Suprapubic skin (tissue), 4 donors: ENCODE measurements at places on chromosomes 3 and 15.

DNA sequence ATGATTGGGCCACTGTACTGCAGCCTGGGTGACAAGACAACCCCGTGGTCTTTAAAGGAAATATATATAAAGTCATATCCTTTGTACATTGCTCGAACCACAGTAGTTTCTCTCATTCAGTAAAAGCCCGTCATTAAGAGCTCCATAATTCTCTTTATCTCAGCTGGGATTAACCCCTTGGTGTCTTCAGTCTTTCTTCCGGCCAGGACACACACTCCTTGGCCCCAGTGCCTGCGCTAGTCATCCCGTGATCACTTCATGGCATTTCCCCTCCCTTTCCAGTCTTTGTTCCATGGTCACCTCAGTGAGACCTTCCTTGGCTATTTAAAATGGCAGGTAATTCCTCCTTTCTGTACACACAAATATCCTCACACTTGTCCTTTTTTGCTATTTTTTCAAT is 3.3 kb downstream of the RPL35A start:
- DNase-seq: no peak
- no peak overlapping the region for H3K4me3 ChIP-seq
- peaks cover 57% of the 10 kb centered on the region for H3K36me3 ChIP-seq
- H3K4me1 ChIP-seq: peaks cover 51% of the 10 kb centered on the region

DNA sequence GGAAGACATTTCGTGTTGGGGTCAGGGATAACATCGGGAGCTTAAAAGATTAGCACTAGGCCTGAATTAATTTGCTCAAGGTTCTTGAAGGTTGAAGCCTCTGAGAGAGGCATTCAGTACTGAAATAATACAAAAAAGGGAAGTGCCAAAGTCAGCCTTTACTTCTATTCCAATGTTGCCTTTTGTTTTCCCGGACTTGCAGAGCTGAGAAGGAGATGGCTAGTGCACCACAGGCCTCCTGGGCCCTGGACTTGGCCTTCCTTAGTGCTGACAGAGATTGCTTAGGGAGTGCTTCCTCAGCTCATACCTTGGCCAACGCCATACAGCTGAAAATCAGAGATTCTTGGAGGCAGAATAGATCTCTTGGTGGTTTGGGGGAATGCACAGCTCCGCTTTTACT is 333.6 kb upstream of the TBL1XR1 start:
- H3K36me3 ChIP-seq: no peaks in the 10 kb centered on the region
- DNase-seq: no peak
- no peak overlapping the region for H3K4me3 ChIP-seq
- peaks cover 23% of the 10 kb centered on the region for H3K4me1 ChIP-seq
- H3K27me3 ChIP-seq: no peaks in the 10 kb centered on the region

GRCh38 chr3:171643681-171644080 is 166.6 kb downstream of the PLD1 start:
- no peak overlapping the region for H3K27ac ChIP-seq
- no peak overlapping the region for H3K4me3 ChIP-seq
- no peak for DNase-seq
- H3K36me3 ChIP-seq: peaks cover 11% of the 10 kb centered on the region
- no peaks in the 10 kb centered on the region for H3K27me3 ChIP-seq

GRCh38 chr3:169256796-169257522 is 406.6 kb downstream of the MECOM start:
- no peaks in the 10 kb centered on the region for H3K27me3 ChIP-seq
- no peaks in the 10 kb centered on the region for H3K36me3 ChIP-seq
- peaks cover 6% of the 10 kb centered on the region for H3K4me1 ChIP-seq
- H3K27ac ChIP-seq: no peak overlapping the region
- DNase-seq: no peak

DNA sequence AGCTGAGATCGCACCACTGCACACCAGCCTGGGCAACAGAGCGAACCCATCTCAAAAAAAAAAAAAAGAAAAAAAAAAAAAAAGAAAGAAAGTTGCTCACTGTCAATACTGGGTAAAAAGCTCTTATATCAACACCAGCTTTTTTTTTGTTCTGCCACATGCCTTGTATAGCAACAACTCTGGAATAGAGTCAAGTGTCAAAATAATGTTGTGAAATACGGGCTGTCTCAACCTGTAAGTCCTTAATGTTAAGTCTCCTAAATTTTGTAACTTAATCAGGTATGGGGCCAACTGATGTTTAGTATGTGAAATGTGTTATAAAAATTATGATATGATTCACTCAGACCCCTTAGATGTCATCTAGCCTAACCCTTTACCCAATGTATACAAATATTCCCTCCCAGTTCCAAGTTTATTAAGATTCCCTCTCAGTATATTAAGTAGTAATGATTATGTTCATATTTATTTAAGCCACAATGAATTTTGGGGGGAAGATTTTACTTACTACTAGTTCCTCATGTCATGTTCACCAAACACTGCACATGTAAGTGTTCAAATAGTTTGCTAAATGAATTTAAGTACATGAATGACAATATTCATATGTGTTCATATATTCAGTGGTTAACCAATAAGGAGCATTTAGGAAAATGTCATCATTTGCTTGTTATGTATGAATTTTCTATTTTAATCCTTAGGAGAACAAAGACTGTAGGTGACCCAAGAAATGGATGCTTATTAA is 52.2 kb downstream of the GPR160 start:
- H3K27me3 ChIP-seq: no peaks in the 10 kb centered on the region
- no peak for DNase-seq
- no peaks in the 10 kb centered on the region for H3K4me1 ChIP-seq
- H3K36me3 ChIP-seq: peaks cover 43% of the 10 kb centered on the region
- no peak overlapping the region for H3K27ac ChIP-seq

DNA sequence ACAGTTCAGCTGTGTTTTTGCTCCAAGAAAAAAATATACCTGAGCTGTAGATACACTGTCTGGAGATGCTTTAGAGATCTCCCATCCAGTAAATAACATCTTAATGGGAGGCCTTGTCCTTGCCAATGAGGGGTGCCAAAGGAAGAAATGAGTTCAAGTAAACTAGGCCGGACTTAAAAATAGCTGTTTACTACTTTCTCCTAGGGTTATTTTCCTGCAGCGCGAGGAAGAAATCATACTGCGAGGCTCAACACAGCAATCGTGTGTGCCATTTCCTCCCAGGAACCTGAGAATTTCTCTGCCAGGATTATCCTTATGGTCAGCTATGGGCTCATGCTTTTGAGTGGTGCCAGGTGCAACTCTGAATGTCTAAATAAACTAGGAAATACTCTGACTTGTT is 71.9 kb downstream of the CMTM8 start:
- H3K27me3 ChIP-seq: no peaks in the 10 kb centered on the region
- H3K4me3 ChIP-seq: no peak overlapping the region
- no peak for DNase-seq
- H3K4me1 ChIP-seq: no peaks in the 10 kb centered on the region
- no peak overlapping the region for H3K27ac ChIP-seq
- no peaks in the 10 kb centered on the region for H3K36me3 ChIP-seq

DNA sequence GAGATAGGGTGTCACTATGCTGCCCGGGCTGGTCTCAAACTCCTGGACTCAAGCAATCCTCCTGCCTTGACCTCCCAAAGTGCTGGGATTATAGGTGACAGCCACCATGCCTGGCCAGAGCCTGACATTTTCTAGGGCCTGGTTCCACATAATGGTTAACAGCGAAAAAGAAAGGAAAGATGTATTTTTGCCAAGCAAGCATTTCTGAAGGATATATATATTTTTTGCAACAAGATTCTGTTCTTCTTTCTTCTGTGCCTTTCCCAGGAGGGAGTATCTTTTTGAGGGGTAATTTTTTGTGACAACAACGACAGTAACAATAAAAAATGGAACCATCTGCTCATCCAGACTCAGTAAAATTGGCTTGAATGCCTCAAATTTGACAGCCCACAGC is 8.3 kb upstream of the DNAJA4 start:
- no peak overlapping the region for H3K27ac ChIP-seq
- H3K4me3 ChIP-seq: no peak overlapping the region
- H3K36me3 ChIP-seq: no peaks in the 10 kb centered on the region
- H3K27me3 ChIP-seq: no peaks in the 10 kb centered on the region
- DNase-seq: no peak

GRCh38 chr3:115885621-115886020 is 262.3 kb downstream of the GAP43 start:
- no peaks in the 10 kb centered on the region for H3K27me3 ChIP-seq
- H3K4me1 ChIP-seq: no peaks in the 10 kb centered on the region
- H3K27ac ChIP-seq: no peak overlapping the region
- H3K4me3 ChIP-seq: no peak overlapping the region
- no peaks in the 10 kb centered on the region for H3K36me3 ChIP-seq

- no peak for DNase-seq
- H3K36me3 ChIP-seq: no peaks in the 10 kb centered on the region
- H3K4me1 ChIP-seq: no peaks in the 10 kb centered on the region
- H3K4me3 ChIP-seq: no peak overlapping the region
Observed at GRCh38 chr3:170784406-170784805, 85.6 kb downstream of the RPL22L1 start.

- H3K4me3 ChIP-seq: no peak overlapping the region
- H3K27ac ChIP-seq: no peak overlapping the region
- H3K27me3 ChIP-seq: no peaks in the 10 kb centered on the region
- H3K36me3 ChIP-seq: no peaks in the 10 kb centered on the region
- no peak for DNase-seq
Observed at GRCh38 chr3:464255-464654, 267.7 kb downstream of the CHL1 start.

GRCh38 chr3:192916371-192917027 is 1.2 kb downstream of the MB21D2 start:
- DNase-seq: no peak
- H3K36me3 ChIP-seq: no peaks in the 10 kb centered on the region
- H3K27ac ChIP-seq: peak overlapping the region; percentile 94

DNA sequence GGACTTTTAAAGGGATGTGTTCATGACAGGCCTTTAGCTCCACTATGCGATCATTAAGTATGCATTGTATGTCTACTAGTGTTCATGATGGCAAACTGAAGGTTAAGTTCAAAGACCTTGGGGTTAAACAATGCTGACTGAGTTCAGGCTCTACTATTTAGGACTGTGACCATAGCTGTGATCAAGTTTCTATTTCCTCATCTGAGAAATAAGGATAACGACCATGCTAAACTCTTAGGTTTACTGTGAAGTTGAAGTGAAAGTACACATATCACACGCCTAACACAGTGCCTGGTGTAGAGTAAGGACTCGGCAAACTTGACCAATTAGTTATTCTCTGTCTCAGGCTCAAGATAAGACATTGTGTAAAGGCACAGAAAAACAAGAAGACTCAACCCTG is 243.2 kb downstream of the MBNL1 start:
- no peak for DNase-seq
- no peak overlapping the region for H3K27ac ChIP-seq
- no peaks in the 10 kb centered on the region for H3K4me1 ChIP-seq
- H3K4me3 ChIP-seq: no peak overlapping the region

GRCh38 chr3:122563717-122564025 is 429 bp downstream of the PARP9 start:
- no peak for DNase-seq
- peak overlapping the region; percentile 95 for H3K27ac ChIP-seq
- peaks cover 35% of the 10 kb centered on the region for H3K4me1 ChIP-seq
- H3K27me3 ChIP-seq: no peaks in the 10 kb centered on the region

- no peak for DNase-seq
- H3K27me3 ChIP-seq: peaks cover 2% of the 10 kb centered on the region
- no peaks in the 10 kb centered on the region for H3K4me1 ChIP-seq
- no peak overlapping the region for H3K4me3 ChIP-seq
Observed at GRCh38 chr3:73296859-73297258, 235.4 kb downstream of the EBLN2 start.

DNA sequence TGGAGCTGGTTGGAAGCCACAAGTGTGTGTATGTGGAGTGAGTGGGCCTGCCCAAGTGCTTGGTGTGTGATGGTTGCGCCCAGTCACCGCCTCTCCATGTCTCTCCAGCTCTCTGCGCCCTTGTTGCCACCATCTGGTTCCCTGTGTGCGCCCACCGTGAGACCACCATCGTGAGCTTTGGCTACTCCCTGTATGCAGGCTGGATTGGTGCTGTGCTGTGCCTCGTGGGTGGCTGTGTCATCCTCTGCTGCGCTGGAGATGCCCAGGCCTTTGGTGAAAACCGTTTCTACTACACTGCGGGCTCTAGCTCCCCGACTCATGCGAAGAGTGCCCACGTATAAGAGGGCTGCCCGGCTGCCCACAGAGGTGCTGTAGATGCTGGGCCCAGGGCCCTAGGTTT is 13.7 kb downstream of the CLDN11 start:
- no peak overlapping the region for H3K27ac ChIP-seq
- H3K4me3 ChIP-seq: no peak overlapping the region
- no peaks in the 10 kb centered on the region for H3K4me1 ChIP-seq
- DNase-seq: no peak
- H3K27me3 ChIP-seq: no peaks in the 10 kb centered on the region

DNA sequence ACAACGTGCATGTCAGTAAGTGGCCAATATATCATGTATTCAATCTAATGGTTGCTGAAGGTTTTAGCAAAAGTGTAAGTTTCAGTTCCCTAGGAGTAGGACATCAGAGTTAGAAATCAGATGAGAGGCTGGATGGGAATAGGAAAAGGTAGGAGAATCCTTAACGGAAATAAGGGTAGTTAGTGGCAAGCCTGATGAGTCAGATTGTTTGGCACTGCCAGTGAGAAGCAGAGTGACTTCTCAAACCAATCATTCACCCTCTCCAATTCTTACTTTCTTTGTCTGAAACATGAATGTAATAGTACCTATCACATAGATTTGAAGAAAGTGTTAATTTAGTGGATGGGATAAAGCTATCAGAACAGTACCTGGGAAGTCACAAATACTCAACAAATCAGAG is 894.0 kb downstream of the NTRK3 start:
- H3K27me3 ChIP-seq: no peaks in the 10 kb centered on the region
- H3K4me3 ChIP-seq: no peak overlapping the region
- H3K36me3 ChIP-seq: no peaks in the 10 kb centered on the region

DNA sequence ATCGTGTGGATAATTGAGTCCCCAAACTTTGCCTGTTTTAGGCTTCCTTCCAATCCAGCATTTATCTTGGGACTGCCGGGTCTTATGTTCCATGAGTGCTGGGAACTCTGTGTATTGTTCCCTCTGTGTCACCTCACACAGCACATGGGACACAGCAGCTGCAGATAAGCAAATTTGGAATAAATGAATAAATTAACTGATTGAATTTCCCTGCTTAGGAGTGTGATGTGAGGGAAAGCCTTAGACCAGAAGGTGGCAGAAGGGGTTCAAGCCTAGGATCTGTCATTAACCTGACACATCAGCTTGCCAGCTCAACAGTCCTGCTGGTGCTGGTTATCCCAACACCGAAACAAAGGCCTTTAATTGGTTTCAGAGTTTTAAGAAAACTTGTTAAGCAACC is 114.3 kb downstream of the OXSM start:
- H3K4me3 ChIP-seq: no peak overlapping the region
- no peak for DNase-seq
- H3K4me1 ChIP-seq: no peaks in the 10 kb centered on the region
- H3K36me3 ChIP-seq: no peaks in the 10 kb centered on the region
- H3K27ac ChIP-seq: no peak overlapping the region

- peaks cover 10% of the 10 kb centered on the region for H3K36me3 ChIP-seq
- H3K27ac ChIP-seq: no peak overlapping the region
- H3K4me1 ChIP-seq: peaks cover 15% of the 10 kb centered on the region
- no peak overlapping the region for H3K4me3 ChIP-seq
Observed at GRCh38 chr3:184354121-184354728, 7.2 kb downstream of the CLCN2 start.
